Thymus (tissue), 14 donors: ENCODE measurements at places on chromosomes 4 and X. TPM values are rescaled to one million over a fixed set of nuclear protein-coding genes. Genes with fewer than 3 reads are reported as not detected.

- no peaks in the 10 kb centered on the region for H3K4me1 ChIP-seq
- H3K4me3 ChIP-seq: no peak overlapping the region
- DNase-seq: no peak
- H3K27ac ChIP-seq: no peak overlapping the region
- H3K36me3 ChIP-seq: no peaks in the 10 kb centered on the region
Observed at GRCh38 chrX:36199928-36200327, 280.4 kb downstream of the CFAP47 start.

GRCh38 chrX:67780694-67781109 lies 236.9 kb downstream of the AR start:
- H3K4me3 ChIP-seq: no peak overlapping the region
- H3K4me1 ChIP-seq: no peaks in the 10 kb centered on the region
- H3K27ac ChIP-seq: no peak overlapping the region
- no peaks in the 10 kb centered on the region for H3K27me3 ChIP-seq

GPR119 gene
- not detected for total RNA-seq

STK26 gene
- total RNA-seq: 79.0 TPM

PRSS12 gene
- 1.5 TPM for total RNA-seq

DNA sequence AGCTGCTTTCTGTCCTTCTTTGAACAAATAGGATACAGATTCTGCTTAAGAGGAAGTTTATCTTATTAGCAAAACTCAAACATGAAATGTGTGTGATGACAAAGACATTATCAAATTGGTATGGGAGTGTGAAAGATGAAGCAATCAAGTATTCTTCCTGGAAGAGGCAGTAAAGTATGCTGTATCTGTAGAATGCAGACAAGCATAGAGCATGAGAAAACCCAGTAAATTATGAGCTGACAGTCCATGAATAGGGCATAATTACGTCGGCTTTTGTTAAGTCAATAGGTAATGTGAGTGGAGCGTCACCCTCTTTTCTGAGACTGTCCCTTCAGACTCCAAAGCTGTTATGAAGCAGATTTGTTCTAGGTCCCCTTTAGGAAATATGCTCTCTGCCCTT lies 458.6 kb upstream of the NWD2 start:
- H3K4me1 ChIP-seq: no peaks in the 10 kb centered on the region
- DNase-seq: no peak
- H3K36me3 ChIP-seq: no peaks in the 10 kb centered on the region
- no peaks in the 10 kb centered on the region for H3K27me3 ChIP-seq
- H3K27ac ChIP-seq: no peak overlapping the region

GRCh38 chr4:35105486-35105885 lies 1138.8 kb downstream of the ARAP2 start:
- no peaks in the 10 kb centered on the region for H3K4me1 ChIP-seq
- no peaks in the 10 kb centered on the region for H3K27me3 ChIP-seq
- no peak for DNase-seq
- no peak overlapping the region for H3K27ac ChIP-seq
- H3K4me3 ChIP-seq: no peak overlapping the region

- H3K27me3 ChIP-seq: no peaks in the 10 kb centered on the region
- H3K36me3 ChIP-seq: peaks cover 15% of the 10 kb centered on the region
- H3K27ac ChIP-seq: no peak overlapping the region
Observed at GRCh38 chrX:136856551-136856950, 24.0 kb downstream of the RBMX start.
